ENCODE measurements at places on chromosomes 7 and 10. TPM values are rescaled to one million over a fixed set of nuclear protein-coding genes. Genes with fewer than 3 reads are reported as not detected.

Gene MRLN
- not detected for total RNA-seq

DNA sequence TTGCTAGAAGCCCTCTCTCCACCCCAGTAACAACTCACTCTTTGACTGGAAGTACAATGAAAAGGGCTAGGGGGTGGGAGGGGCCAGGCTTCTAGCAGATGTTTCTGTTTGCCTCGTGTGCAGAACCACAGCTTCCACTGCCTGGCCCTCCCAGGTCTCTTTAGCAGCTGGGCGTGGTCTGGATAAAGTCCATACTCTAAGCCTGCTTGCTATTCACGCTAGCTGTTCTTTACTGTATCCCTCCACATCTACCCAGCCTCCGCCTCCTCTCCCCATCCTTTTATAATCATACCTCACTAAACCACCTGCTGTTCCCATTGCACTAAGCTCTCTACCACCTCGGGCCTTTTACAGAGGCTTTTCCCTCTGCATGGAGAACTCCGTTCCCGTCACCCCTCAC, 288.8 kb downstream of the CAMK1D start:
- H3K27me3 ChIP-seq: no peaks in the 10 kb centered on the region
- H3K27ac ChIP-seq: no peak overlapping the region
- no peaks in the 10 kb centered on the region for H3K36me3 ChIP-seq
- H3K4me1 ChIP-seq: no peaks in the 10 kb centered on the region

GRCh38 chr10:114708717-114709335, 50.8 kb upstream of the ABLIM1 start:
- no peaks in the 10 kb centered on the region for H3K27me3 ChIP-seq
- DNase-seq: no peak
- no peak overlapping the region for H3K4me3 ChIP-seq
- H3K4me1 ChIP-seq: no peaks in the 10 kb centered on the region
- no peak overlapping the region for H3K27ac ChIP-seq

- H3K36me3 ChIP-seq: no peaks in the 10 kb centered on the region
- no peaks in the 10 kb centered on the region for H3K27me3 ChIP-seq
- H3K27ac ChIP-seq: no peak overlapping the region
- no peak overlapping the region for H3K4me3 ChIP-seq
Measured at GRCh38 chr10:101301111-101301731, 52.7 kb upstream of the BTRC start.
